Activated naive CD8-positive, alpha-beta T cell treated with anti-CD3 and anti-CD28 coated beads, Interleukin-2, amount 50 U/mL, for 24 hours (primary cell): ENCODE measurements at places on chromosomes 12 and 14.

DNA sequence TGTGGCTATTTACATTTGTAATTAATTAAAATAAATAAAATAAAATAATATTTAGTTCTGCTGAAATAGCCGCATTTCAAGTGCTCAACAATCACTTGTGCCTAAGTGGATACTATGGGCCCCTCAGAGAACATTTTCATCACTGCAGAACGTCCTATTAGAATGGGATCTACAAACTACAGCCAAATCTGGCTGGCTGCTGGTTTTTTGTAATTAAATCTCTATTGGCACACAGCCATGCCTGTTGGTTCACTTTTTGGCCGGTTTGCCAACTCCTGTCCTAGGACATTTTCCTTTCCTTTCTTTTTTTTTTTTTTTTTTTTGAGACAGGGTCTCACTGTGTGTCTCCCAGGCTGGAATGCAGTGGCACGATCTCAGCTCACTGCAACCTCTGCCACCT, 9.8 kb downstream of the CCDC63 start:
- no peak for DNase-seq

- no peak for DNase-seq
Measured at GRCh38 chr12:12918781-12919389, 27.5 kb downstream of the GPRC5A start.

GRCh38 chr14:67436006-67436866, 24.3 kb upstream of the PLEK2 start:
- no peak for DNase-seq

DNA sequence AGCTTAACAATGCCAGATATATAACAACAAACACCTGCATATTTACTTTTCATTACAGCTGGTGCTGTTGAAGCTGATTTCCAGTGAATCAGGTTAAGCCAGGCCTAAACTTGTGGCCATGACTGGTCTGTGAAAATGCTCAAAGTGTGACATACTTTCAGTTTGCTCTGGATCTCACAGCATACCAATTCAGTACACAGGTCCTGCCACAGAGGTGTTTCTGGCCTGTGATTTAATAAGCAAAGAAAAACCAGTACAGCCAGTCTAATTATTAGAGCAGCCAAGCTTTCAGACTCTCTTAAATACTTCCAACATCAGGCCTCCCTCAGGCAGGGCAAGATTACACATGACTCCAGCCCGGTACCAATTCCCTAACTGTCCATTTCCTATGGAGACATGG, 27.4 kb upstream of the TMCC3 start:
- no peak for DNase-seq

GRCh38 chr14:66444271-66444927, 41.8 kb upstream of the CCDC196 start:
- DNase-seq = no peak

DNA sequence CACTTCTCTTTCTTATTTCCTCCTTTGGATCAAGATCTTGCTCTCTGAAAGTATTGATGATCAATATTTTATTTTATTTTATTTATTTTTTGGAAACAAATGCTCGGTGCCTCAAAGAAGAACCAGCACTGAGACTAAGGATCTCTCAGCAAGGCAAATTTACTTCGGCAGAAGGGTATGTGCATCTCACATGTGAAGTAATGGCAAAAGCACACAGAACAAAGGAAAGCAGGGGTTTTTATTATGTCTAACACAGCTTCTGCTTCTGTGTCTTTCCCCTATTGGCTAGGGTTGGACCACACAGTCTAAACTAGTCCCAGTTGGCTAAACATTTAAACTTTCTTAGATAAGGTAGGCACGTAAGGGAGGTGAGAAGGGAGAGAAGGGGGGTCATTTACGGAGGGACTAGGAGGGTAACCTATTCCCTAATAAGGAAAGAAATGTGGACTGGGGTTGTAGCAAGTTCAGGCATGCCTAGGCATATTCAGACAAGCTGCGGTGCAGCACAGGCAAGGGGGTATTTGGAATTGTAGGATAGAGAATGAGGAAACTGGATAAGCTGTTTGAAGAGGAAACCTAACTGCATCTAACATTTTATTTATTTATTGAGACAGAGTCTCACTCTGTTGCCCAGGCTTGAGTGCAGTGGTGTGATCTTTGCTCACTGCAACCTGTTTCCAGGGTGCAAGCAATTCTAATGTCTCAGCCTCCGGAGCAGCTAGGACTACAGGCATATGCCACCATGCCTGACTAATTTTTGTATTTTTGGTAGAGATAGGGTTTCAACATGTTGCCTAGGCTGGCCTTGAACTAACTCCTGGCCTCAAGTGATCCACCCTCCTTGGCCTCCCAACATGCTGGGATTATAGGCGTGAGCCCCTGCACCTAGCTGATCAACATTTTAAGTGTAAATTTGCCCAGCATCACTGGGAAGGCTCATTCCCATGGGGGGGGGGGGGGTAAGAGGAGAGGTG, 90.0 kb upstream of the EIF5 start:
- DNase-seq = no peak
